ENCODE measurements at places on chromosomes 3 and 15.

DNA sequence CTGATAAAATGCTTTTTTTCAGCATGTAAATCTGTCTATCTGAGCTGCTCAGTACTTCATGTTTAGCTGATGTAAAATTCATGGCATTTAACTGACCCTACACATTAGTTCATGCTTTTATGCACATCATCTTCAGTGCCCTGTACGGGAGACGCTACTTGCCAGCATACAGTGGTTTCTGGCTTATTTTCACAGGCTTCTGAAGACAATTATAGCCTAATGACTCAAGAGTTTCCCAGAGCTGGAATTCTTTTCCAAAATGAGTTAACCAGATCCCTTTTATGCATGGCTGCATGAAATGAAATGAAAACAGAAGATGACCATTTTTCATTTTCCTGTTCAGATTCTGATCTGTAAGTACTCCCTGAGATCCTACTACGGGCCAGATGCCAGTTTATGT lies 1061.5 kb downstream of the ROBO2 start:
- DNase-seq, result no peak

DNA sequence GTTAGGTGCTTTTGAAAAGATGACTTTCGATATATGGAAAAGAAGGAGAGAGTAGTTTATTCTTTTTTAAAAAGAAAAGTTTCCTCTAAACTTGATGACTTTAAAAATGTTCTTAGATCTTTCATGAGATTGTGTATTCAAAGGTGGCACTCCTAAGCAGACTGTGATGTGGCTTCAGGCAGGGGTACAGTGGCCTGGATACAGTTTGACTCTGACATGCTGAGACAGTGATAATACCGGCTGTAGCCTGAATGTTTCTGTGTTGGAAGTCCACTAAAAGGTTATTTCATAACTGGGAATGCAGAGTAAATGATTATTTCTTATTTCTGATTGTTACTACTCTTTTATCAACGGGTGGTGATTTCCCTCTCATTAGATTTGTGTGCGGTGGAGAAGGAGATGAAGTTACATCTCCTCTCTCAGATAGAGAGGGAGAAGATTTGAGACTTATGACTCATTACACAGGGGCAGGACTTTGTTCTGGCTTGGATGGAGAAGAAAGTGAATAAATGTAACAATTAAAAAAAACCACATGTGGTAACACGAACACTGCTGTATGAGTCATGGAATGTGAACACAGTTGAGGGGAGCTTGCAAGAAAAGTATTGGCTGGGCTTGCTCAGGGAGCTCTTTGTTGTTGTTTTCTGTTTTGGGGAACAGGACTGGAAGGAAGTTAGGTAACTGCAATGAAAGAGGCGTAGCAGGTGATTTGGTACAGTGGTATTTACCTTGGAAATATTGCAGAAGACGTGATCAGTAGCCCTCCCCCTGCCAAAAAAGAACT lies 21.6 kb downstream of the SPTSSB start:
- no peak for DNase-seq

GRCh38 chr15:78272316-78272715 lies 8.0 kb downstream of the DNAJA4 start:
- no peak for DNase-seq

GRCh38 chr15:98873441-98874218 lies 134.0 kb downstream of the PGPEP1L start:
- no peak for DNase-seq

DNA sequence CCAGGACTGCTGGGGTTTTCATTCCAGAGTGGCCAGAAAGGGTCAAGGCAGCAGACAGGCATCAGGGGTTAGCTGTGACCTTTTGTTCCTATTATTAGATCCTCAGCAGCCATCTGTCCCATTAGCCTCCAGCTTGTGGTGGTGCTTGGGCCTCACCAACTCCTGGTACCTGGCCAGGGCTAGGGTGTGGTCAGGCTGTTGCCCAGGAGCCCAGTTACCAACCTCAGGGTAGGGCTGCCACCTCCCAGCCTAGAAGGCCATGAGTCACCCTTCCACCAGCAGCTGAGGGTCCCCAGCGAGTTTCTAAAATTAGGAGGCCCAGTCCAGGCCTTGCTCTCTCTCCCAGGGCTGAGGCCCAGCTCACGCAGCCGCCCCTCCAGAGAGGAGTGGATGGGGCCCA lies 12.2 kb downstream of the TMEM43 start:
- no peak for DNase-seq

GRCh38 chr3:118171236-118171852 lies 863.3 kb downstream of the IGSF11 start:
- no peak for DNase-seq

DNA sequence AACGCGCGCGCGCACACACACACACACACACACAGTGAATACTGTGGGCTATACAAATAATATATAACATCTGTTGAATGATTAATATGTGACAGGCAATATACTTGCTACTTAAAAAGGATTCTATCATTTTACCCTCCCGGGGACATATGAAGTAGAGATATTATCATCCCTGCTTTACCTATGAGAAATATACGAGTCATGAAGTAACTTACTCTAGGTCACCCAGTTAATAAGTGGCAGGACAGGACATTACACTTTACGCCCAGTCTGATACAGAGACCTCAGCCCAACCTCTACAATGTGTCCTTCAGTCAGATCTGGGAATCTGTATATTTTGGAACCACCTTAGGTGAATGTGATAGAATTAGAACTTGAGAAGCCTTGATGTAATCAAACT lies 55.4 kb downstream of the CCDC54 start:
- no peak for DNase-seq

DNA sequence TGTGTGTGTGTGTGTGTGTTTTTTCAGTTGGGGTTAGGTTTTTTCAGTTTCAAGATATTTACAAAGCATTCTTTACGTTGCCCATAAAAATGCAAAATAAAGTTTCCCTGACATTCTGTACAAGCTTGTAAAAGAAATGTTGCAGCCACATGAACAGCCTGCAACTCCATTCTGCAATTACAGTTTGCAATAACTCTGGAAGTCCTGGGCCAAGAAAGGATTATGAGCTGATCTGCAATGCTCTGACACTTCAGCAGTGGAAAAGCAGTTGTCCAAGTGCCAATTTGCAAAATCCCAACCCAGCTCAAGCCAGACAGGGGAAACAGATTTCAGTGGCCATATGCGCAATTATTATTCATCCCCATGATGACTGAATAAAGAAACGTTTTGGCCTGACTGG lies 322.1 kb downstream of the MEX3B start:
- no peak for DNase-seq

DNA sequence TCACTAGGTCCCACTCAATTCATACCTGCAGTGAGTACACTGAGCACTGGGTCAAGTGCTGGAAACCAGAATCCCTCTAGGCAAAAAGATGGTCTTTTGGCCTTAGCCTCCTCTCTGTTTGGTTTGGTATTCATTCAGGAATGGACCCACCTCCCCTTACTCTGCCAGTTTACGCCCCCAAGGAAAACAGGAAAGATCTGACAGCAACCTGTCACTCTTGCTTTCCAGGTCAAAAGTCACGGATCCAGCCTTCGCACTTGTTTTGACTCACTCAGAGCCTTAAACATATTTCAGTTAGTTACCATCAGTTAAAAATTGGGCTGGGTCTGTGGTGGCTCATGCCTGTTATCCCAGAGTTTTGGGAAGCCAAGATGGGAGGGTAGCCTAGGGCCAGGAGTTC lies 68.1 kb downstream of the SYNM start:
- no peak for DNase-seq

DNA sequence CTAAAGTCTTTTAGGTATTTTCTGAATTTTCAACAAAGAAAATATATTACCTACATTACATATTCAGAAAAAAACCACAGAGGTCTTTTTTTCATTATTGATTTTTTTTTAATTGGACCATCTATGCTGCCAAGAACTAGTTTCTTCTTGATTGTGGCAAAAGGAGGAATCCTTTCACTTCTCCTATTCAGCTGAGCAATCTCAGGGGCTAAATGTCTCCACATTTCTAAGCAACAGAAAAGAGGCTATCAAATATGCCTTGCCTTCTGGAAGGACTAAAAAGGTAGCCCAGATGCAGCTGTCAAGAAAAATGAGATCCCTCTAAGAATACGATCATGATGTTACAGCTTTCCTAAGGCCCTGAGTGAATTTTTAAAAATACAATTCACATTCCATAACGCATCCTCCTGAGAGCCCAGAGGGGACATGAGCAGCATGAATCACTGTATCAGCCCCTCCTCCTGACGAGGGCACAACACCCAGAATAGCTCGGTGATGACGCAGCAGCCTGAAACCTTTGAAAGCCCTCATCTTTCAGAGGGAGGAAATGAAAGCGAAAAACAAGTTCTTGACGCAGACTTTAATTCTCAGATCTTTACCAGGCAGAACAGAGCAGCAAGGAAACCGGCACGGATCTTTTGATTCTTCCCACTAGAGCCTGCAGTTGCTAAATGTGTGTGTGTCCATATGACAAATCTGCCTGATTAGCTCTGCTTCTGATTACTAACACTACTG lies 24.6 kb downstream of the RUBCN start:
- no peak for DNase-seq

GRCh38 chr3:8387571-8387970 lies 114.1 kb upstream of the LMCD1 start:
- no peak for DNase-seq

DNA sequence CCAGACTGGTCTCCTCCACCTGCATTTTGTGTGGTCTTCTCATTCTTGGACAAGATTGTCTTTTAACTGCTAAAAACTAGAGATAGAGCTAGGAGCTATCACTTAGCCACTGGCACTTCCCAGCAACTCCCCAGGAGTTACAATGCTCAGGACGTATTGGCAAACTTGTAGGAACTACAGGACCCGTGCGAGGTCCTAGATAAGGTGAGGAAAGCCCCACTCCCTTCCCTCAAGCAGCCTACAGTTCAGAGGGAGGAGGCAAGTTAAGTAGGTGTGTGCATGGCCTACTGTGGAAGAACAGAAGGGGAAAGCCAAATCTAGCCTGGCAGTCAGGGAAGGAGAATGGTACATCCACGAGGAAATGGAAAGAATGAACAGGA lies 504.7 kb upstream of the PROK2 start:
- no peak for DNase-seq

- DNase-seq, result no peak
Measured at GRCh38 chr3:152682477-152682876, 152.5 kb upstream of the P2RY1 start.

DNA sequence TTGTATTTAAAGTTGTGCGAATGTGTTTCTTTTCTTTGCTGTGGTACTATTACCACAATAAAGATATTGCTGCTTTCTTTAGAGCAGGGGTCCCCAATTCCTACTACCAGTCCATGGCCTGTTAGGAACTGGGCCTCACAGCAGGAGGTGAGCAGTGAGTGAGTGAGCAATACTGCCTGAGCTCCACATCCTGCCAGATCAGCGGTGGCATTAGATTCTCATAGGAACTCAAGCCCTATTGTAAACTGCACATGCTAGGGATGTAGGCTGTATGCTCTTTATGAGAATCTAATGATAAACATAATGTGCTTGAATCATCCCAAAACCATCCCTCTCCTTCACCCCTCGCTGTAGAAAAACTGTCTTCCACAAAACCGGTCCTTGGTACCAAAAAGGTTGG lies 41.6 kb downstream of the DMXL2 start:
- no peak for DNase-seq

DNA sequence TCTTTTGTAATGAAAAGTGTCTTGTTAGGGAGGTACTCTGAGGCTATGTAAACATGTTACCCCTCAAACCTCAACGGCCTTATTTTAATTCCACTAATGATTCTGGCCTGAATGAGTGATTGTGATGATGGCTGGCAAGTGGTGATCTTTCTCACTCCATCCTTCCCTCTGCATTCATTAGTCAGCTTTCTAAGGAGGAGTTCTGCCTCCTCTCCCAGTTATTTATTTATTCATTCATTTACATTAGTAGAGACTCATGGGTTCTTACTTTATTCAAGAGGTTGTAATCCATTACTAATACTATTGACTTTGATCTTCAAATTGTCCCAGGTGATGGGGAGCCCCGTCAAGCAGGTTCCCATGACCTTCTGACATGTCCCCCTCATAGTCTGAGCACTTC lies 35.3 kb downstream of the GNB5 start:
- DNase-seq, result no peak

DNA sequence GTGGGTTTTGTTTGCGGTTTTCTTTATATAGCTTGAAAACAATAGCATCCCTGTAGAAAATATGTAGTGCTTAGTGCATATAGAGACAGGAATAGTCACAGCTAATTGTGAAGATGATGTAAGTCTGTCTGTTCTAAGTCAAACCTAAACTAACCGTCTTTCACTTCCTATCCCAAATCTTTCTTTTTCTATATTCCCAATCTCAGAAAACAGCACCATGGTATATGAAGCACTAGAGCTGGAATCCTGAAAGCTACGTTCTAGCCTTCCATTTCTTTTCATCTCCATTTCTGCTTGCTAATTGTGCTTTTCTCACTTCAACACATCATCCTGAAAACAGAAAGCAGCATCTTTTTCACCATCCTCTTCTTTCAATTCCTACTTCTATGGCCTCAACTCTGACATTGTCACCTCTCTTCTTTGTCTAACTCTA lies 1235.5 kb downstream of the ROBO2 start:
- no peak for DNase-seq

- no peak for DNase-seq
Measured at GRCh38 chr3:139310474-139310933, 33.3 kb upstream of the MRPS22 start.

- no peak for DNase-seq
Measured at GRCh38 chr15:69213786-69214185, 53.4 kb downstream of the GLCE start.

GRCh38 chr3:85977615-85978338 lies 1013.2 kb downstream of the VGLL3 start:
- no peak for DNase-seq

GRCh38 chr15:61479613-61480012 lies 250.5 kb upstream of the RORA start:
- DNase-seq, result no peak

DNA sequence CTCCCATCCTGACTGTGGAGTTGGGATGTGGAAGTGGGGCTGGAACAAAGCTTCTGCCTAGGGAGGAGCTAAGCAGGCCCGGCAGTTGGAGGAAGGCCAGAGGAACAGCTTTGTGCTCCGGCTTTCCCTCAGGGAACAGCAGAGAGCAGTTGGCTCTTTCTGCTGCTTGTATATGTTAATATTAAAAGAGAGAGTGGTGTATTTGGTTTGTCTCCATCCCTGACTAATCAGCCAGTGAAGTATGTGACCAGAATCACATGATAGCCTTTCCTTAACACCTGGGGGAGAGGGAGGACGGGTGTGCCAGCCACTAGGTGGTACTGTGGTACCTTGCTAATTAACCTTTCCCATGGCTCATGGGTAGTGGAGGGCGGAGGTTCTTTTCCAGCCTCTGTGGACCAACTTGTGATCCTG lies 10.0 kb downstream of the EIF2B5 start:
- no peak for DNase-seq

GRCh38 chr15:31217566-31218270 lies 108.9 kb upstream of the KLF13 start:
- DNase-seq, result no peak
